Sciatic nerve (tissue), 2 donors: ENCODE measurements at places on chromosomes 2 and 18. TPM values are rescaled to one million over a fixed set of nuclear protein-coding genes. Genes with fewer than 3 reads are reported as not detected.

DNA sequence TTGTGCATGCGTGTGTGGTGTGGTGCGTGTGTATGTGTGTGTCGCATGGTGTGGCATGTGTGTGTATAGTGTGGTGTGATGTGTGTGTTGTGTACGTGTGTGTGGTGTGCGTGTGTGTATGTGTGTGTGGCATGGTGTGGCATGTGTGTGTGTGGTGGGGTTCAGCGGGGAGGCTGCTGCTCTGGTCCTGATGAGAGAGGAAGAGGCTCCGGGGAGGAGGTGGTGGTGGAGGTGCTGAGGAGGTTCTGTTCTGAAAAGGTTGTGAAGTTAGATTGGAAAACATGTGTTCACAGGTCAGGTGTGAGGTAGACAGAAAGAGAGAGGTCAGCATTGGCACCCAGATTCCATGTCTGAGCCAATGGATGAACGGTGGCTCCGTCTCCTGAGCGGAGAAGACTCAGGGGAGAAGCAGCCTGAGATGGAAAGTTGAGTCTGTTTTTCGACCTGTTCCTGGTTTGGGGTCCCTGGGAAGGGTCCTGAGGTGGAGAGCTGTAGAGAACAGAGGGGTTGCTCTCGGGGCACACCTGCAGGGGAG lies 67.2 kb upstream of the HDAC4 start:
- peak; percentile 35 for DNase-seq

DNA sequence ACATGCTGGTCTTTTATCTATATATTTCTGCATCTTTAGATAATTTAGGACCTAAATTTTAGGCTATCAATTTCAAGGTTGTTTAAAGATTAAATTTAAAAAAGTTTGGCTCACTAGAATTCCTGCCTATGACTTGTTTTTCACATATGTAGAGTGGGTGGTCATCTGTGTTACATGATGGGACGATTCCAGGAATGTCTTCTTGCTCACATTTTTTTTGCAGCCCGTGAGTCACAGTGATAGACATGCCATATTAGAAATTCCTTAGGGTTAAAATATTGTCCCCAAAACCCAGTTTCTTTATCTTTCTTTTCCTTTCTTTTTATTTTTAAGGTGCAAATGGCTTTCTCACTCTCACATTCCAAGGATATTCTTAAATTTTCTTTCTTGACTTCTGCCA lies 652.0 kb downstream of the PLCL1 start:
- DNase-seq: no peak

GRCh38 chr2:212903413-212903812 lies 248.0 kb downstream of the IKZF2 start:
- DNase-seq: no peak

The THUMPD2 gene
- total RNA-seq: 17.8 TPM

DNA sequence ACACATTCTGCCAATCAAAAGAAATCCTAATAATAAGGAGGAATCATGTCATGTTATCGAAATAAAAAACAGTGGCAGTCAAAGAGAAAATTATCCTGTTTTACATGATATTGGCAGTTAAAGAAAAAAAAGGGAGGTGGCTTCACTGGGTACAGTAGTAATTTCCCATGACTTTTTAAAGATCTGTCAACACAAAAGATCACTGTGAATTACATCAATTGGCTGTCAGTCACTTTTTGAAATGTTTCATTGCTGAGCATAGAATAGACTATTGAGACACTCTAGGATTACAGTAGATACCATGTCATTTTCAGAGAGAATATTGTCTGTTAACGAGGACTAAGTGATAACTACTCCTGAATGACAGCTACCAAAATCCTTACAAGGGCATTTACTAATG lies 335.7 kb upstream of the CYP26B1 start:
- DNase-seq: no peak

The CELF4 gene
- total RNA-seq: 0.45 TPM

GRCh38 chr2:197258580-197258979 lies 52.0 kb downstream of the ANKRD44 start:
- DNase-seq: no peak

- no peak for DNase-seq
Measured at GRCh38 chr2:177908182-177908581, 164.4 kb downstream of the PDE11A start.

The SLC16A14 gene
- 7.4 TPM for total RNA-seq

GRCh38 chr18:59057969-59058368 lies 81.7 kb upstream of the SEC11C start:
- DNase-seq: no peak

DNA sequence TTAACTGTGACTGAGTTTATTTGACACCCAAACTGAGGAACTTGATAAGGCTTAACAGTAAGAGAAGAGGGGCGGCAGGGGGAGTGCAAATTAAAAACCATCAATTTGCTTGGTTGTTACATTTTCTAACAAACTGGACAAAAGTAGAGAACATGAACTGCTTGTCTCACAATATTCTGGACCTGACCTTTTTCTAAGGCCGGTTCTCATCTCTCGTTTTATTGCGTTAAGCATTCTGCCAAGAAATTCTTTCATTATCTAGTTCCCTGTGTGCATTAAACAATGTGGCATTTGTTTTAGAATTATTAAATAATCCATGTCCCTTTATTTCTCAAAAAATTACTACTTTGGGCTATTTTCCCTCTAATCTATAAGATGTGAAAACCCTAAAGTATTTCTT lies 565.2 kb upstream of the PKDCC start:
- DNase-seq: no peak

The CRACDL gene
- total RNA-seq: 12.4 TPM

DNA sequence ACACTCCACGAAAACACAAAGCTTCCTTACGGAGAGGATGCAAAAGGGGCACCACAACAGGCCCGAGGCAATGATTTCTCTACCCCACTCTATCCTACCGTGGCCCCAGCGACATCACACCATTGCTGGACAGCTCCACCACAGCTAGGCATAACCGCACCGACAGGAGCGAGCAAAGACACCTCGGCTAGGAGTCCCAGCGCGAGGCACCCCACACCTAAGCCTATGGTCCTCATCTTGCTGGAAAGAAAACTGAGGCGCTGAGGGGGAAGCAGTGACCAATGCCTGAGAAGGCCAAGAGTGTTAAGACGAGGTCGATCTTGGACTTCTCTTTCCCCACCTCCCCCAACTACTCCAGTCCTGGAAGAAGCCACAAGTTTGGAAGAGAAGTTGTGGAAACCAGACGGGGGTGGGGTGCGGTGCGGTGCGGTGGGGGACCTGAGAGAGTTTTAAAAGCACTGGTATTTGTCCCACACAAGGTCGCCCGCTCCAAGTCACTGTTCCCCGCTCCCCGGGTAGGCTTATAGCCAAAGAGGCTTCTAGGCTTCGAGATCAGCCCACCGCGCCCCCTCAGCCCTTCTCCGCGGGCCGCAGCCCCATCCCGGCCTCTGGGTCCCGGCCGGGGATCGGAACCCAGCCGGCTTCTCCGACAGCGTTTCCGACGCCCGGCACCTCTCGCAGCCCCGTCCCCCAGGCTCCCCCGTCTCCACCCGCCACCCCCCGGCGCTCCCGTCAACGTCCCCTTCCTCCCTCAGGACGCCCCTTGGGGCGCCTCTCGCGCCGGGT lies 766 bp downstream of the PDE6D start:
- no peak for DNase-seq

The CAPN14 gene
- total RNA-seq: 0.36 TPM

DNA sequence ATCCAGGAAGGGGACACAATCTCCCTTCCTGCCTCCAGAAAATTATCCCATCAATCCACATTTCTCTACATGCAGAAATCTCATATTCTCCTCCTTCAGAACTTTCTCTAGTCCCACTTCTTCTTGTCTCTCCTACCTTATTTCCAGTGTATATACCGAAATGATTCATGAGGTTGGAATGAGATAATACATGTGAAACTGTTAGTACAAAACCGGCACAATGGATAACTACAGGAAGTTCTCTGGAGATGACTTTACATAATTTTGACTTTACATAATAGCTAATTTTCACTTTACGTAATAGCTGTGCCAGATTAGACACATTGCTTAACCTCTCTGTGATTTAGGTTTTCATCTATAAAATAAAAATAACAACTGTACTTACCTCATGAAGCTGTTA lies 801.3 kb downstream of the ERBB4 start:
- no peak for DNase-seq

GRCh38 chr2:127674241-127675209 lies 805 bp downstream of the LIMS2 start:
- DNase-seq: peak; percentile 71

GRCh38 chr2:118380915-118381653 lies 292.8 kb downstream of the INSIG2 start:
- DNase-seq: no peak

The IL1B gene
- 23.6 TPM for total RNA-seq

DNA sequence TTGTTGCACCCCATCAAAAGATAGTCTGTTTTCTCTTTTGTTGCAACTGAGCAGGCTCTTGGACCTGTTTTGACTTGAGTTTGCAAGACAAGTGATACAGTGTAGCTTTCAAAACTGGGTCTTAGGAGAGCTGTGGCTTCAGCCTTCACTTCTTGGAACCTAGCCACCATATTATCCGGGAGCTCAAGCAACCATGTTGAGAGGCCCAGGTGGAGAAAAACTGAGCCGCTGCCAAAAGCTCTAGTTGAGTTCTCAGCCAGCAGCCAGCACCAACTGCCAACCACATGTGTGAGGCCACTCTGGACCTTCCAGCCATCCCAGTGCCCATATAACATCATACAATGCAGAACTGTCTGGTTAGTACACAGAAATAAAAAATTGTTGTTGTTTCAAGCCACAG lies 5.4 kb downstream of the CACNB4 start:
- no peak for DNase-seq

The TXNDC2 gene
- not detected for total RNA-seq

The PRKD3 gene
- 57.2 TPM for total RNA-seq

The GPR155 gene
- 28.7 TPM for total RNA-seq

DNA sequence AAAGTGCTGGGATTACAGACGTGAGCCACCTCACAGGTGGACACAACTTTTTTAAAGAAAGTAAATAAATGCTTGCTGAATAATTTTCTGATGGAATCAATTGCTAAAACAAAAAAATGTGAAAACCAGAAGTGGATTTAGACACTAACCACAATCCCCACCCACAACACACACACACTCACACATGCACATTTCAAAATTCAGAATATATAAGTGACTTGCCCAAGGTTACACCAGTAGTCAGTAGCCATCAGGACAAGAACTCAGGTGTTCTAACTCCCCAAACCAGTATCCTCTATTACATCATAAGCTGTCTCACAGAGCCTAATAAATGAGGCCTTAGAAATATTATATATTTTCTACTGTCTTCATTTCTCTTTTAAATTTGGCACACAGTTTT lies 1923.6 kb upstream of the PIK3C3 start:
- no peak for DNase-seq

GRCh38 chr2:10413503-10413902 lies 34.6 kb downstream of the ODC1 start:
- DNase-seq: no peak

DNA sequence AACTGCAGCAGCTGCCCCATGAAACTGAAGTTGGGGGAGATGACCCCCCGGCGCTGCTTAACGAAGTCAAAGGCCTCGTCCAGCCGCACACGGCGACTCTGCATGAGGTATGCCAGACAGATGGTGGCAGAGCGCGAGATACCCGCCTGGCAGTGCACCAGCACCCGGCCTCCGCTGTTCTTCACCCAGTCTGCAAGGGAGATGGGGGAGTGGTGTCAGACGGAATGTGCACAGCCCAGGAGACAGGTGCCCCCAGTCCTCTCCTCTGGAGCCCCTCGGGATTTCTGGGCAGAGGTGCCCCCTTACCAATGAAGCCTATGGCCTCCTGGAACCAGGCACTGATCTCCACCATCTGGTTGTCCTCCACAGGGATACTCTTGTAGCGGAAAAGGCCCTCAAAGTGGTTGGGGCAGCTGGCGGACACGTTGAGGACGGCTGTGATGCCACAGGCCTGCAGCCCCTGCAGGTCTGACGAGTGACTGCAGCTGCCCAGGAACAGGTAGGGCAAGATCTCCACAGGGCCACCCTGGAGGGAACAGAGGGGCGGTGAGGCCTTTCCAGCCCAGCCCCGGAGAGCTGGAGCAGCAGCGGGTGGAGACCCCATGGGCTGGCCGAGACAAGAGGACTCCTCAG lies 1.3 kb downstream of the DUSP2 start:
- no peak for DNase-seq

The TWIST2 gene
- total RNA-seq: 13.6 TPM

DNA sequence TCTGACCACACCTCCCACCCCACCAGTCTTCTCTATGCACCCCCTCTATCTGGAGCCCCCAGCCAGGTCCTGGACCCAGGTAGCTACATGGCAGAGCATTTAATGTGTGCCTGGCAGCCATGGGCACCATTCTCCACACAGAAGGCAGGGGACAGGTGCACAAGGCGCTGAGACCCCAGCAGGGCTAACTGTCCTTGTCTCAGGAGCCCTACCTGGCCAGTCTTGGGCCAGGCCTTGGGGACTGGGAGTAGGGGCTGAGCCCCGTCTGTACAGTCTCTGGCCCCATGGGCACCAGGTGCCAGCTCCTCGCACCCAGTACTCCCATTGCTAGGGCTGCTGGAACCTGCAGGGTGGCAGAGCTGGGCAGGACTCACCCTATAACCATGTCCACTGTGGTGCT lies 2.9 kb downstream of the GNLY start:
- DNase-seq: no peak

DNA sequence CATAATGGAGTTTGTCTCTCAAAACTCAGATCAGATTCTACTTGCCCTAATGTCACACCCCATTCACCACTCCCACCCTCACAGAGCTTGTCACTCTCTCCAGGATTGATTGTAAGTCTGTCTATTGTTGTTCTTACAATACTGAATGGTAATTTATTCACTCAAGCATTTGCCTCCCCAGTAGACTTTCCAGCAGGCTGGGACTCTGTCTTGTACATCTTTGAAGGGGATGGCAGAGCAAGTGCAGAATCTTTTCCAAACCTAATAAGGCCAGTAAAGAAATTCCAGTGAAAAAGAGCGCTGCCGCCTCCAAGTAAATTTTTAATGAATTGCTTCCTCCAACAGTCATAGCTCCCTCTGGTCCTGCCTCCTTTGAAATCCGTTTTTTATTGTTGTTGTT lies 56.9 kb downstream of the RBM43 start:
- no peak for DNase-seq

GRCh38 chr2:167424803-167425755 lies 536.8 kb downstream of the XIRP2 start:
- no peak for DNase-seq

The PTH2R gene
- total RNA-seq: 0.45 TPM

DNA sequence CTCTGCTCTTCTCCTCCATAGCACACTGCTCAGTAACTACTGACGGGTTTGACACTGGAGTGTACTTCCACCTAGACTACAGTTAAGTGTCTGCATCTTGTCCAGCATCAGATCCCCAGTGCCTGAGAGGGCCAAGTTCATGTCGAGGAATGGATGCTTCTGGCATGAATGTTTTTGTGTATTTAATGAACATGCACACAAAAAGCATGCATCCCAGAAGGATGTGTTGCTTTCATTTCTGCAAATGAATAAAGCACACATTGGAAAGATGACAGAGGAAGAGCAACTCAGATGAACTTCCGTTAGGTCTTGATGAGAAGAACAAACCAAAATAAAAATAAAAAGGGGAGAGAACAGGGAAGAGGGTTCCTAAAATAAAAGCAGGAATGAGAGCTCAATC lies 27.9 kb downstream of the C2orf49 start:
- no peak for DNase-seq

- no peak for DNase-seq
Measured at GRCh38 chr2:217208867-217209266, 349.0 kb upstream of the TNP1 start.
